ENCODE measurements at places on chromosomes 11 and 22. TPM values are rescaled to one million over a fixed set of nuclear protein-coding genes. Genes with fewer than 3 reads are reported as not detected.

DNA sequence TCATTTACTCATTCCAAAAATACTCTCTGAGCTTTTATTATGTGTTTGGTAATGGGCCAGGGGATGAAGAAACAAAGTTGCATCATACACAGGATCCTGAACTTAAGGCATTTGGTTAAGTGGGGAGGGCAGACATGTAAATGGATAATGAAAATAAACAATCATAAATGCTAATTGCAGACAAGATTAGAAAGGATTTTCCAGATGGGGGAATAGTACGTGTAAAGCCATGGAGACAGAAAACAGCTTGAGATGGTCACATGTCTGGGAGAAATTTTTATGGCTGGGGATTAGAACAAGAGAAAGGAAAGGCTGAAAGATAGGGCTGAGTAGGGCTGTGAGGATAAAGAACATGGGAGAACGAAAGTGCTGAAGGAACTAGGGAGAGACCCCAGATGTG lies 534.3 kb upstream of the LARGE1 start:
- DNase-seq: no peak

DNA sequence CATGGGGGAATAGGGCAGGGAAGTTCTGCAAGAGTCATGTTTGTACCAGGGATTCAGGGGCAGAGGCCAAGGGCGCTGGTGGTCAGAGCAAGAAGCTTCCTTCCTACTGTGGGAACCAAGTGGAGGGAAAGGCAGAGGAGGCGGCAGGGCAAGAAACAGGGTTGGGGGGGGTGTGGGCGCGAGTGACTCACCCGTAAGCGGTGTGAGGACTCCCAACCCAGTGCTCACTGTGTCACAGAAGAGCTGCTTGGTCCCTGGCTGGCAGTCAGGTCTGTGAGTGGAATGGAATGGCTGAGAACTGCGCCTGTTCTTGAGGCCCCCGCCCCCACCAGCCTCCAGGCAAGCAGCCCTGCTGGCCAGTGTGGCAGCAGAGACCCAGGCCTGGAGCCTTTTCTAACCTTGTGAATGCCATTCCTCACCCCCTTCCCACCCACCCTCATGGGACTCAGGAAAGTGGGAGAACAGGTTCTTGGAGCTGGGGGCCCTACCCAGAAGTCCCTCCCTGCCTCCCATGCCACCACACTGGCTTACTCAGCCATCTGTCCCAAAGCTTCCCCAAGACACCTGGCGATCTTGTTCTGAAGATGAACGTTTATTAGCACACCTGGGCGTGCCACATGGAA lies 4.7 kb downstream of the LRRC10B start:
- DNase-seq: no peak

GRCh38 chr11:47732271-47732670 lies 17.1 kb upstream of the AGBL2 start:
- DNase-seq: no peak

GRCh38 chr11:40268551-40268950 lies 1190.9 kb downstream of the LRRC4C start:
- no peak for DNase-seq

- peak; percentile 67 for DNase-seq
Observed at GRCh38 chr11:69437001-69437875, 44.2 kb upstream of the LINC01488 start.

- no peak for DNase-seq
Observed at GRCh38 chr11:128400382-128401203, 186.8 kb downstream of the ETS1 start.

- peak; percentile 47 for DNase-seq
Observed at GRCh38 chr11:18769802-18770456, 21.7 kb downstream of the PTPN5 start.

GRCh38 chr11:34585735-34586487 lies 35.0 kb upstream of the EHF start:
- no peak for DNase-seq

GRCh38 chr11:76526878-76527277 lies 82.1 kb downstream of the EMSY start:
- no peak for DNase-seq

Gene KRTAP5-10
- 0.17 TPM for polyA plus RNA-seq

Gene PHLDA2
- polyA plus RNA-seq: 1.5 TPM
